ENCODE measurements at places on chromosomes 16 and 17.
A peak's percentile ranks its signal among the peaks of the same experiment; 100 is the strongest.

DNA sequence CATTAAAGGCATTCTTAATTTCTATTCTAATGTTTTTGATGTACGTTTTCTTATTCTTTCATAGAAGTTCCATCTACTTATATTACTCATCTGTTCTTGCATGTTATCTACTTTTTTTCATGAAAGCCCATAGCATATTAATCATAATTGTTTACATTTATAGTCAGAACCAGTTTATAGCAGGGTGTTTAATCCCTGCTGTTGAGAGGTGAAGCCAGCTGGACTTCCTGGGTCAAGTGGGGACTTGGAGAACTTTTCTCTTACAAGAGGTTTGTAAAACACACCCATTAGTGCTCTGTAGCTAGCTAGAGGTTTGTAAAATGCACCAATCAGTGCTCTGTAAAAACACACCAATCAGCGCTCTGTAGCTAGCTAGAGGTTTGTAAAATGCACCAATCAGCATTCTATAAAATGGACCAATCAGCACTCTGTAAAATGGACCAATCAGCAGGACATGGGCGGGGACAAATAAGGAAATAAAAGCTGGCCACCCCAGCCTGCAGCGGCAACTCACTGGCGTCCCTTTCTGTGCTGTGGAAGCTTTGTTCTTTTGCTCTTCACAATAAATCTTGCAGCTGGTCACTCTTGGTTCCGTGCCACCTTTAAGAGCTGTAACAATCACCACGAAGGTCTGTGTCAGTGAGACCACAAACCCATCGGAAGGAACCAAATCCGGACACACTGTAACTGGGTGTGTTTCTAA lies 120.6 kb downstream of the TANC2 start:
- no peak for DNase-seq

DNA sequence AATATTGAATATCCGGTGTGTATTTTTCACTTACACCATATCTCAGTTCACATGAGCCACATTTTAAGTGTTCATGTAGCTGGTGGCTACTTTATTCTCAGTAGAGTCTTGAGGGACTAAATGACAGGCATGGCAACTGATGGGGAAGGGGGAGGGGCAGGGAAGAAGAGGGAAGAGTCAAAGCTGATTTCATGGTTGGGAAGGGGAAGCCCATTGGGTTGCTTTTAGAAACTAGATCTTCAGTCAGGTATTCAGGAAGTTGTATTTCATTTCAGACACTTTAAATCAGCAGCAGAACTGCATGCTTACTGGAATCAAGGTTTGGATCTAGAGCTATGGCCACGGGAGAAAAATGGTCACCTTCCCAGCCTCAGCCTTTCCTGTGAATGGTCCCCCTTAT lies 2.9 kb upstream of the WIPI1 start:
- no peak for DNase-seq

- DNase-seq: no peak
Observed at GRCh38 chr16:87973717-87974116, 22.5 kb downstream of the BANP start.

- no peak for DNase-seq
Observed at GRCh38 chr17:59607817-59608403, 11.8 kb upstream of the CLTC start.

GRCh38 chr17:47229535-47230443 lies 20.6 kb downstream of the MYL4 start:
- DNase-seq: peak; percentile 89

GRCh38 chr16:26969589-26970231 lies 97.0 kb upstream of the C16orf82 start:
- DNase-seq: no peak

GRCh38 chr16:48628359-48628985 lies 18.5 kb upstream of the N4BP1 start:
- DNase-seq: no peak

DNA sequence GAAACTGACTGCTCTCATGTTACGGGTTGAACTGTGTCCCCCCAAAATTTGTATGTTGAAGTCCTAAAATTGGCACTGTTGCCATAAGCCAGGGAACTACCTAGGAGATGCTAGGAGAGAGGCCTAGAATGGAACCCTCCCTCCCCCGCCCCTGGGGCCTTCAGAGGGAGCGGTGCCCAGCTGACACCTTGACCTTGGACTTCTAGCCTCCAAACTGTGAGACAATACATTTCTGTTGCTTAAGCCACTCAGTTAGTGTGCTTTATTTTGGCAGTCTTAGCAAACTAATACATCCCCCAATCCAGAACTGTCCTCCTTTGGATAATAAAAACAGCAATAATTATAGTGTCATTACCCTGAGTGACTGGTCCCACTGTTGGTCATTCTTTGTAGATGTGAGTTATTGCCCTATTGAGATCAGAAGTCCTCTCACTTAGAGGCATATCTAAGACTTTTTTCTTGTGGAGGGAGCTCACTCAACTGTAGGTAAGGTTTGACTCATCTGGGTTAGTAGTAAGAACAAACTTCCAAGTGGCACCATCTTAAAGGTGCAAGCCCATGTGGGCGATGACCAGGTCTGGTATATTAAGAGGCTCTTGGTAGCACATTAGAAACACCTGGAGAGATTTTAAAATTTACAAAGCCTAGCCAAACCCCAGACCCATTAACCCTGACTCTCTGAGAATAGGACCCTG lies 93.0 kb upstream of the HLF start:
- no peak for DNase-seq

DNA sequence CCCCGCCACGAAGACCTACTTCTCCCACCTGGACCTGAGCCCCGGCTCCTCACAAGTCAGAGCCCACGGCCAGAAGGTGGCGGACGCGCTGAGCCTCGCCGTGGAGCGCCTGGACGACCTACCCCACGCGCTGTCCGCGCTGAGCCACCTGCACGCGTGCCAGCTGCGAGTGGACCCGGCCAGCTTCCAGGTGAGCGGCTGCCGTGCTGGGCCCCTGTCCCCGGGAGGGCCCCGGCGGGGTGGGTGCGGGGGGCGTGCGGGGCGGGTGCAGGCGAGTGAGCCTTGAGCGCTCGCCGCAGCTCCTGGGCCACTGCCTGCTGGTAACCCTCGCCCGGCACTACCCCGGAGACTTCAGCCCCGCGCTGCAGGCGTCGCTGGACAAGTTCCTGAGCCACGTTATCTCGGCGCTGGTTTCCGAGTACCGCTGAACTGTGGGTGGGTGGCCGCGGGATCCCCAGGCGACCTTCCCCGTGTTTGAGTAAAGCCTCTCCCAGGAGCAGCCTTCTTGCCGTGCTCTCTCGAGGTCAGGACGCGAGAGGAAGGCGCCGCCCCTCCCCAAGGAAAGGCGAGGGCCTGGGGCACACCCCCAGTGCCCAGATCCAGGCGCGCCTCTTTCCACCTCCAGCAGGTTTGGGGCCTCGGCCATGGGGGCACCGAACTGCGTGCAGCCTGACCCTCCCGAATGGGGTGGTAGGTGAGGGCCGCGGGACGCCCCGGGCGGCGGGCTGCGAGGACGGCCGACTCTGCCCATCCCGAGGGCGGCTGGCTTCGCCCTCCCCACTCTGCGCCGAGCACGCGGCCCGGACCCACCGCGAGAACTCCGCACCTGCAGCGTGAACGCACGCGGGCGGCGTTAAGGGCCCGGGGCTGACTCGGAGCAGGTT lies 664 bp downstream of the HBQ1 start:
- DNase-seq: peak; percentile 9

- DNase-seq: no peak
Observed at GRCh38 chr16:90019543-90020259, 445 bp upstream of the DBNDD1 start.

GRCh38 chr16:24836836-24837235 lies 8.9 kb upstream of the SLC5A11 start:
- DNase-seq: no peak

DNA sequence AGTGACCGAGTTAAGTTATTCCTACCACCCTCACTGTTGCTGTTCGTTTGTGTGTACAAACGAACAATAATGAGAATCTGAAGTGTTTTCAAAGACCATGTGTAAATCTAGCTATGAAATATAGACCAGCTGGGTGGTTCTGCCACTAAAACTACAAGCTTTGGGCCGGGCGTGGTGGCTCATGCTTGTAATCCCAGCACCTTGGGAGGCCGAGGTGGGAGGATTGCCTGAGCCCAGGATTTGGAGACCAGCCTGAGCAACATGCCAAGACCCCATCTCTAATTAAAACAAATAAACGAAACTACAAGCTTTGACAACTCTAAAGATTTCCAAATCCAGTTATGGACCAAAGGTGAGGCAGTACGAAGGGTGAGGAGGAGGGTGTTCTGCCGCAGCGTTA lies 973 bp downstream of the RECQL5 start:
- DNase-seq: no peak

DNA sequence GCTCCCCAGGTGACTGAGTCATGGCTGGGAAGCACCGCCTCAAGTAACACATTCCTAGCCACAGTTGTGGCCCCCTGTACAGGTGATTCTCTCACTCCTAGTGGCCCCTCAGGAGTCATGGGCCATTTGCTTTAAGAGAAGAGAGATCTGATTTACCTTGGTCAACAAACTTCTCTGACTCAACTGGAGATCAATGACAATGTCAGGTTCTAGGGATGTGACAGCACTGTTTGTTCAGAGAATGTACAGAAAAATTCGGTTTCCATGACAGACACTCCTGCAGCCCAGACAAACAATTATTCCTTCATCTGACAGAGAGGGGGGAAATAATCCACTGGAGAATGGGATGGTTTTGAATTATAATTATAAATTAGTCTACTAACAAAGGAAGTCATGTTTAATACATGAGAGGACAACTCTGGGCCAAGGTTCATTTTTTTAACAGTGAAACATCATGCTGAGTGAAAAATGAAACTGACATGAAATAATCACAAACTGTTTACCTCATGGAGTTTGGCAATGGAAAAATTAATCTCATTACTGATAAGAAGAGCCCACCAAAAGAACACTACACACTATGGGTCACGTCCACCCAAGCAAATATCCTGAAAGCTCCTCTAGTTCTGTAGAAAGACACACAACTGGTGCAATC lies 9.7 kb downstream of the ERN1 start:
- DNase-seq: no peak

- DNase-seq: no peak
Observed at GRCh38 chr16:70418274-70418992, 20.5 kb downstream of the ST3GAL2 start.

GRCh38 chr16:9836118-9836736 lies 346.0 kb downstream of the GRIN2A start:
- no peak for DNase-seq

DNA sequence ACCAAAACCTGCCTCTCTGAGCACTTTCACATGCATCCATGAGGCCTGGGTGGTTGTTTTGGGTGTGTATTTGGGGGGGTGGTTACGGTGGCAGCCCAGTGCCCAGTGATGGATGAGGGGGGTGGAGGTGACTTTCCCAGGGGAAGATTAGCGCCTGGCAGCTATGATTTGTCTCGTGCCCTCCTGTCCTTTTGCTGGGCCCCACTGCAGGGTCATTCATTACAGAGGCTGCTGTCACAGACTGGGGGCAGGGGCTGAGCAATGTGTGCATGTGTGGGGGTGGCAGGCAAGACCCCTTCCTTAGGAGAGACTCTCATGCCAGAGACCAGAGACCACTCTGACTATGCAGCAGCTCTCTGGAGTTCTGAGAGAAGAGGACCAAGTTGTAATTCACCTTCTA lies 93.7 kb downstream of the MRM1 start:
- no peak for DNase-seq

DNA sequence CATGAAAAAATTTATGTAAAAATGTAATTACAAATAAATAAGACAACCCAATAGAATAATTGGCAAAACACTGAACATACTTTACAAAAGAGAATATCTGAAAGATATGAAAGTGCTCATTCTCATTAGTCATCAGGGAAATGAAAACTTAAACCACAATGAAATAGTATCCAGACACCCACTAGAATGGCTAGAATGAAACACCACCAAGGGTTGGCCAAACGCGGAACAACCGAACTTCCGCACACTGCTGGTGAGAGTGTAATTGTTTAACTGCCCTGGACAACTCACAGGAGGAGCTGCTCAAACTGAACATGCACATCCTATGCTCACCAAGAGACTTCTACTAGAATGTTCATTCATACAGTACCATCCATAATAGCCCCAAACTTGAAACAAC lies 5.8 kb upstream of the ZDHHC7 start:
- no peak for DNase-seq

DNA sequence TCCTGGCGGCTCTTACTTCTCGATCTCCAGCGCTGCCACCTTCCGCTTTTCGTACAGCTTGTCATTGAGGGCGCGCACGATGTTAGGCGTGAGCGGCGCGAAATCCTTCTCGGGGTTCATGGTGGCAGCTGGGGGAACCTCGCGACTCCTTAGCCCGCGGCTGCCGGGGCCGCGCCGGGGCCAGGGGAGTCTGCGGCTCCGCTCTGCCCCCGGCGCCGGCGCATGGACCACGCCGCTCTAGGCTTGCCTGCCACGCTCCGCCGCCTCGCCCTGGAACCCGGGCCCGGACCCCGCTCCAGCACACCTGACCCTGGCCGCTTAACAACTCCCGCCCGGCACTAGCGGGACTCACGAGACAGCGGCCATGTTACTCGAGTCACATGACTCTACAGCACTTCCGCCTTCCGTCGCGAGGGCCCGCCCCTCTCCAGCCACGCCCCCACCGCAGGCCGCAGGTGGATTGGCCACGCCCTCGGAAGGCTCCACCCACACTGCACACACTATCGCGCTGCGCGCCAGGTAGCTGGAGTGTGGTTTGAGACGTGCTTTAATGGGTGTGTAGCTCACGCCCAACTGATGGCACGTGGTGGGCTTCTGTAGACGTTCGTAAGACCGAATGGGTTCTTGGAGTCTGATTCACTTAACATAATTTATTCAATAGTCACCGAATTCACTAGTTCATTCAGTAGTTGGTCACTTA lies at the start of gene VAC14:
Gene VAC14, minus strand, starts transcription at position 378 of the 700 bp plus-strand sequence. Its CDS starts 258 bp downstream, at position 120.
- peak; percentile 55 for DNase-seq

GRCh38 chr17:18987862-18988545 lies 16.6 kb downstream of the FAM83G start:
- no peak for DNase-seq
